ENCODE measurements at places on chromosomes 5 and 9.

- no peak for DNase-seq
Measured at GRCh38 chr5:92559781-92560180, 1021.2 kb downstream of the NR2F1-AS1 start.

GRCh38 chr9:137049544-137050449 lies 3.8 kb upstream of the NPDC1 start:
- no peak for DNase-seq

DNA sequence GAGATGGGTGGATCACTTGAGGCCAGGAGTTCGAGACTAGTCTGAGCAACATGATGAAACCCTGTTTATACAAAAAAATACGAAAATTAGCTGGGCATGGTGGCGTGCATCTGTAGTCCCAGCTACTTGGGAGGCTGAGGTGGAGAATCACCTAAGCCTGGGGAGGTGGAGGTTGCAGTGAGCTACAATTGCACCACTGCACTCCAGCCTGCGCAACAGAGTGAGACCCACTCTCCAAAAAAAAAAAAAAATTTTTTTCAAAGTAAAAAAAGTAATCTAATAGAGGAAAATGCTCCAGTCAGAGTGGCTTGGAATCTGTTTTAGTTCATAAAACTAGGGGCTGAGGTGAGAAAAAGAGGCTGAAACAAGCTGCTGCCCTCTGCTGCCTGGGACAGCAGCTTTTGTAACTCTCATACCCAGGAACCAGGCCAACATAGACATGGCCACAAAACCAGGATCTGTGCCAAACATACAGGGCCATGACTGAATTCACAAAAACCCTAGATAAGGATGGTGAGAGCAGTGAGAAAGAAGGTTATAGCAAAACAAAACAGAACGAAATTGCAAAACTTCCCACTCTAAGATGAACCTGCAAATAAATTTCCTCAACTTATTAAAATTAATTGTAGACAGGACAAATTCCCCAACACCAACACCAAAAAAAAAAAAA lies 13.1 kb upstream of the DCAF12 start:
- no peak for DNase-seq

DNA sequence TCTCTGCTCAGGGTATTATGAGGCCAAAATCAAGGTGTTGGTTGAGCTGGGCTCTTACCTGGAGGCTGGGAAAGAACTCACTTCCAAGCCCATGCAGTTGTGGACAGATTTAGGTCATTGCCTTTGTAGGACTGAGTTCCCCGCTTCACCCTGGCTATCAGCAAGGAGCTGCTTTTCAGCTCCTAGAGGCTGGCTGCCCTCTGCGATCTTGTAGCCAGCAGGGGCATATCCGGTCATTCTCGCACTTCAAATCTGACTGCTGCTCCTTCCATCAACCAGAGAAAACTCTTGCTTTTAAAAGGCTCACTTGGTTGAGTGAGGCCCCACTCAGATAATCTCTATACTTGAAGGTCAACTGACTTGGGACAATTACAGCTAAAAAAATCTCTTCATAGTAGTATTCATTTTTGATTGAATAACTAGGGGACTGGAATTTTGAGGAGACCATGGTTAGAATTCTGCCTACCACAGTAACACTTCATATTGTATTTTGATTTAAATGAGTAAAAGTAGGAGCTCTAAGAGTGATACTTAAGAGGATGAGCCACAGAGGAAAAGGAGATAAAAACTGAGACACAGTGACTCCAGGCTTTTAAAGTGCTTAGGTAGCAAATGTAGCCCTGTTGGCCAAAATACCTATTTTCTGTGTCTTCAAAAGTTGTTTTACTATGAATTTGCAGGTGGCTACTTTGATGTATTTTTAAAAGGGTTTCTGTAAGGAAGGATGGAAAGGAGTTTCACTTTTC lies 137.4 kb downstream of the CD180 start:
- DNase-seq = no peak

DNA sequence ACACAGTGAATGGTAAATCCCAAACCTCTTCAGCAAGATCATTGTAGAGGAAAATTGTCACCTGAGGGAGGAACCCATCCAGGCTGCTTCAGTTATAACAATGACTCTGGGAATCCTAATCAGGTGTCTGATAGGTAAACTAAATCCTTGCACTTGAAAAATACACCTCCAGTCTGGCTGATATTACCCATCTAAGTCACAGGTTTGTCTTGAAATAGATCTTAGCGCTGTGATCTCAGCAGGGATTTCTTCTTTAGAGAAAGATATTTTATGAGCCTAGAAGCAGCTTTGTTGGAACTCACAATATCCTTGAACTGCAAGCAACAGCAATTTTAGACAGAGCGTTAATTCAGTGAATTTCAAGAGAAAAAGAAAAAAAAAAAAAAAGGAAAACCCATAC lies 149.7 kb downstream of the SGCD start:
- DNase-seq = no peak

DNA sequence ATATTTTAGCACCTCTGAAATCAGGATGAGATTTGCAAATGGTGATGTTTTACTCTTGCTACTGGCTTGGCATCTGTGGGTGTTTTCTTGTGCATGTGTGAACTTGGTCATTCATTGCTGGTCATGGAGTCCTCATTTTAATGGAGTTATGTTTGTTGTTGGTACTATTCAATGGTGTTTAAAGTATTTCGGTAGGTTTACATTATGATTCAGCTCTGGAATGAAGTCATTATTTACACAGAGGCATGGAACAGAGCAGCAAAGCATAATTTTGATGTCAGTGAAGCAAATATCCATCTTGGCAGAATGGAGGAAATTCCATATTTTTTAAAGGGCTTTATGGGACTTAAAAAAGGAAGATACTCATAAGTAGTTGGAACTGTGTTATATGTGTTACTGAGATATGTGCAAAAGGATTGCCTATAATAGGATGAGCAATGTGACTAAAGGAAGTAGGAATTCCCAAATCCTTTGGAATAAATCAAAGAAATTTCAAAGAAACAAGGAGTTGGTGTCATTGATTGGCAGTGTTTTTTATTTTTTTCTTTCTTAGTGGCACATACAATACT lies 147.4 kb downstream of the ACTBL2 start:
- DNase-seq = no peak

GRCh38 chr5:157204765-157205164 lies 24.1 kb downstream of the ITK start:
- no peak for DNase-seq

GRCh38 chr5:180803181-180804128 lies 849 bp upstream of the MGAT1 start:
- peak; percentile 67 for DNase-seq

- DNase-seq = no peak
Measured at GRCh38 chr9:27165670-27166069, 56.6 kb downstream of the TEK start.

DNA sequence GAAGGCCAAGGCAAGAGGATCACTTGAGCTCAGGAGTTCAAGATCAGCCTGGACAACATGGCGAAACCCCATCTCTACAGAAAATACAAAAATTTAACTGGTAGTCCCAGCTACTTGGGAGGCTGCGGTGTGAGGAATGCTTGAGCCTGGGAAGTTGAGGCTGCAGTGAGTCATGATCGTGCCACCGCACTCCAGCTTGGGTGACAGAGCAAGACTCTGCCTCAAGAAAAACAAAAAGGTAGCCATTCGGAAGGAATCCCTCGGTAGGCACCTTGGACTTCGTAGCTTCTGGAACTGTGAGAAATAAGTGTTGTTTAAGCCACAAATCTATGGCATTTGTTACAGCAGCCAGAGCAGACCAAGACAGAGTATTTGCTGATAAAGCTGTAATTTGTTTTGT lies 174.2 kb downstream of the DCP2 start:
- DNase-seq = no peak

- no peak for DNase-seq
Measured at GRCh38 chr5:11733185-11733839, 170.9 kb downstream of the CTNND2 start.

Measured in stimulated activated CD4-positive, alpha-beta T cell treated with anti-CD3 and anti-CD28 coated beads, TNF-alpha, amount 100 ng/mL, for 24 hours (primary cell).